Left cardiac atrium (tissue), 4 donors: ENCODE measurements at places on chromosomes 3 and 15. TPM values are rescaled to one million over a fixed set of nuclear protein-coding genes. Genes with fewer than 3 reads are reported as not detected.

DNA sequence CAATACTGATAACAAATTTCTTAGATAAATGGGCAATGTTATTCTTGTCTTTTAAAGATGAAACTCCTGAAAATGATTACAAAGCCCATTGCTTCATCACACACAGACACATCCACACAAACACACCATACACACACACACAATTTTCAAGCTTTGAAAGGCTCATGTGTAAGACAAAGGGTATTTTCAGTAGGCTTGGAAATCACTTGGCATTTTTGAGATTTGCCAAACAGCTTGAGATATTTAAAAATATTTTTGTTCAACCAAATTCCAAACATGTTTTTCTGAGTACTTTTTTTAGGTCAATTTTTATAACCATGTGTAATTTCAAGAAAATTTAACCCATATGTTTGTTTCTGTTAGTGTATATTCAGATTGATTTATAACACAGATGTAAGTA lies 283.7 kb downstream of the ROBO2 start:
- no peak for DNase-seq

GRCh38 chr3:180913581-180914404 lies 1.3 kb downstream of the FXR1 start:
- DNase-seq = no peak

- DNase-seq = peak; percentile 52
Observed at GRCh38 chr15:65286069-65286703, 497 bp downstream of the PARP16 start.

DNA sequence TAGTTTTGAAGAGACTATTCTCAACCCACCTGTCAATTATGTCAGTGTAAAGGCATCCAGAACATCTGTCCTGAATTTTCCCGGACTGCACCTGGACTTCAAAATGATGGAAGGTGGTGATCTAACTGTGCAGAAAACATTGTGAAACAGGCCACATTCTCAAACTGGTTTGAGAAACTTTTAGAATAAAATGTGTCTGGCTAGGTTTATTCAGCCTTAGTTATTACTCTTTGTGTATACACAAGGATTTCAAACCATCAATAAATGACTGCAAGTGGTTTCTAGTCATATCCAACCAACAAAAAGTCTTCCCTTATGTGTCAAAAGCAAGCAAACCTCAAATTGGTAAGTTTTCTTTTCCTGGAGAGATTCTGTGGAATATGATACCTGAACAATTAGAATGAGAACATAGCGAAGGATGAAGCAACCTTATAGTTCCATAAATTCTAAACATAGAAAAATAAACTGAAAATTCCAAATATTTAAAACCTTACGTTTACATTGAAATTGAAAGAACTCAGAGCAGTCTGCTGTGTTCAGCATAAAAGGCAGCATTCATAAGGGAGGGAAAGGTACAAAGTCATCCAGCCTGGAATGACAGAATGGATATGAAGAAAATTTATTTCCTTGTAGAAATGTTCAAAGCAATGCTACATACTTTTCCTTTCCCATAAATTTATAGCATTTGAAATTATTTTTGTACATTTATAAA lies 306.6 kb upstream of the TGFBR2 start:
- no peak for DNase-seq

GRCh38 chr15:68333775-68334470 lies 56.4 kb downstream of the FEM1B start:
- DNase-seq = peak; percentile 71

The EFCAB12 gene
- total RNA-seq = 0.37 TPM

The GPR156 gene
- total RNA-seq = 0.21 TPM
